Pons (tissue), 1 donor: ENCODE measurements at places on chromosomes 3 and 15.

DNA sequence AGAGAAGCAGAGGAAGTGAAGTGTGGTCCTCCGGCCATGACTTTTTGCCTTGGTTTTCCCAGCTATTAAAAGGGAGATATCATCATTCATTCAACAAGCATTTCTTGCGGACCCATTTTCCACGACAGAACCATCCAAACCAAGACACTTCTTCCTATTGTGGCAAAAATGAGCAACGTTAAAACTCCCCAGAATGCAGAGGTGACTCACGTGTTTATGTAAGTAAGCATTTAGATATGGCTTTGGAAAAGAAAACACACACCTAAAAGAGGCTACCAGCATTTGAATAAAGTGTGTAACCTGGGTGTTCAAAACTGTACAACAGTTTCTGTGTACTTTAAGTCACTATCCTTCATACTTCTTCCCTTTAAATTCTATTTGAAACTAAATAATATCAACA, 181.3 kb downstream of the RORA start:
- DNase-seq: no peak

- no peak for DNase-seq
These were observed 31.2 kb downstream of the PCSK6 start for GRCh38 chr15:101458158-101458900.

- DNase-seq: no peak
These were observed 27.0 kb downstream of the OPA1 start for GRCh38 chr3:193620057-193620456.

DNA sequence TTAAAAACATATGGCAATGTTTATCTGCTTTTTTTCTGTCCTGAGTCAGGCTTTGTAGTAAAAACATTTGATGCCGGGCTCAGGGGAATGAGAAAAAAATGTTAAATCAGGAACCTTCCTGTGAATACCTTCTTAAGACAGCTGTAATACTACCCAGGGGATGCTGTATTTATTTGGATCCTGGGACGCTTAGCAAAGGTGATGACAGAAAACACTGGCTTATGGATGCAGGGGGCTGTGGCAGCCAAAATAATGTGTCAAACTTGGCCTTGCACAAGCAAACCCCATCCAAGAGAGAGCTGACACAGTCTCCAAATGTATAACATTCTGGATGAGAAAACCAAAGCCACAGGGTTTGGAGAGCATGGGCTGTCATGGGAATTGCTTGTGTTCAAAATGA, 438.2 kb upstream of the PROK2 start:
- DNase-seq: no peak

DNA sequence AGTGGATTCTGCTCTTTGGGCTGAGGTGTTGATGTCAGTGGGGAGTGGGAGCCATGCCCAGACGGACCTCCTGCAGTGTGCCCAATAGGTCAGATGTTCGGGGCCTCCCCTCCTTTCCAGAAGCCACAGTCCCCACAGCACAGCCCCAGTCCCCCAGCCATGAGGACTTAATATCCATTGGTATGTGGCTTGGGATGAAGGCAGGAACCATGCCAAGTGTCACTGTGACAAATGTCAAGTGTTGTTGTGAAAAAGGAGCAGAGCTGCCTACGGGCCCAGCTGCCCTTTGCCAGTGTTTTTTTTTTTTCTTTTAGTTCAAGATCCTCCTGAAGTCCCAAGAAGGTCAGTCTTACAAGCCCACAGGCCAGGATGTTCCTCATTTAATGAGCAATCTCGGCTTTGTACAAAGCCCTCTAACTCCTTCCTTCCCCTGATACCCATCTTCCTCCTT, 12.2 kb downstream of the SEMA3G start:
- no peak for DNase-seq

- no peak for DNase-seq
These were observed 82.4 kb downstream of the OXSM start for GRCh38 chr3:25872200-25872877.

DNA sequence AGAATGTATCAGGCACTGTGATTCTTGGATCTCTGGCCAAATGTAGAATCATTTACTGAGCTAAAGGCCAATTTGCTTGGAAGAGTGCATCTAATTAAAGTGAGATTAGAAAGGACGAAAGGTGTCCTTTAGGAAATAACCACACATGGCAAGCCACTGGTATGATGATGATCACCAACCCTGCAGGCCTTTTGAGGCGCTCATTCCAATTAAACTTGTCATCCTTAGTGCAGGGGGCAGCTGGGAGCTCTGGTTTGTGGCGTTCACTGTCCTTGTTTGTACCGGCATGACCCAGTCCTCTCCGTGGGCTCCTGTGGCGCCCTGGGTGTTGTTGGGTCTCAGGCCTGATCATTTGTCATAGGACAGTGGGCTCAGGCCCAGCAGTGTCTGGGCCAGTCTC, 11.0 kb downstream of the LIMD1 start:
- no peak for DNase-seq

DNA sequence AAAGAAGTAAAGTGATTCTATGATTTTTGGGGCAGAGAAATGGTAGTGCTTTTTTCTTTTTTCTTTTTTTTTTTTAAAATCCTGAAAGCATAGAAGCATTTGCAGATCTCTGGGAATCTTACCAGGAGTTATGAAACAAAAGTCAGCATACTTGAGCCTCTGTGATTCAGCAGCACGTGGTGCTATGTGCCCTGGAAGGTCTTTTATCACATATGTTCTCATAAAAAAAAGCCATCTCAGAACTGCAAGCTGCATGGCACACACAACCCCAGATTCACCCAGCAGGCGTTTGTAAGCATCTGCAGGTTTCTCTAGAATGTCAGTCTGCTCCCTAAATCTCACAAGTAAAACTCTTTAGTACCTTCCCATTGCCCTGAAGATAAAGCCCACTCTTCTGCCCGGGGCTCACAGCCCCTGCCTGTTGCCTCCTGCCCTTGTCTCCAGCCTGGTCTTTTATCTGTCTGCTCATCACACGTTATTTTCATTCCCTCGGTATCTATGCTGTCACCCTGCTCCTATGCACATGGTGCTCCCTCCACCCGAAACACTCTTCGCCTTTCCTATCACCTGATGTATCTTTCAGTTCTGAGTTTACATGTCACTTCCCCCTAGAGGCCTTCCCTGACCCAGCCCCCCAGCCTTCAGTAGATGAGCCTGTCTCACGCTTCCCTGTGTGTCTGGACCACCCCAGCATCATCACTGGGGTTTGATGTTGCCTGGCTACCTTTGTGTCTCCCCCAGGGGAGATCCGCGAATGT, 72.4 kb downstream of the CHDH start:
- no peak for DNase-seq

DNA sequence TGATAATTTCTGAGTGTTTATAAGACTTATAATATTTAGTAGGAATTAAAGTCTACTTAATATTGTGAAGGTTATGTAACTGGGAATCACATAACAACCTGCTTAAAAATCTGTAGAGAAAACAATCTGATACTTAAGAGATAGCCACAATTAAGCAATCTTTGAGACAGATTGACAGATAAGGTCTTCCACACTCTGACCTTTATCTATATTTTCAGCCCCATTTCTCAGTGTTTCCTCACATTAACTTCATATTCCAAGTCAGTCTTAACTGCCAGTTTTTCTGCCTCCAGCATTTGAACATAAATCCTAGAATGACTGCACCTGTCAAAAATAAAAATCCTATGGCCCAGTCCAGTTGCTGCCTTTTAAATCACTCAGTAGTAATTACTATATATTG, 423.2 kb downstream of the PYDC2 start:
- no peak for DNase-seq

DNA sequence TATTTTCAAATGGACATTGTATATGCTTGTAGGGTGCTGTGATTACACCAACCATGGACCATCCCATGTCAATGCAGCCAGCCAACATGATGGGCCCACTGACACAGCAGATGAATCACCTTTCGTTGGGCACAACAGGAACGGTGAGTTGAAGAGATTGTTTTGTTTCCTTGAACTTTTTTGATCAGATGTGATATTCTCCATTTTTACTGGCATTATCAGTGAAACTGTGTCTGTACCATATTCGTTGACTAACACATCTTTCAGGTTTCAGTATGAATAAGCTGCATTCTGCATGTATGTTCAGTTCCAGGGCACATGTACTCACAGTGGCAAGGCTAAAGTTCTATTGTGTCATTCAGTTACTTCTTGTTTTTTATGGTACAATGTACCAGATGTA, 655.2 kb downstream of the RBMS3 start:
- DNase-seq: no peak

DNA sequence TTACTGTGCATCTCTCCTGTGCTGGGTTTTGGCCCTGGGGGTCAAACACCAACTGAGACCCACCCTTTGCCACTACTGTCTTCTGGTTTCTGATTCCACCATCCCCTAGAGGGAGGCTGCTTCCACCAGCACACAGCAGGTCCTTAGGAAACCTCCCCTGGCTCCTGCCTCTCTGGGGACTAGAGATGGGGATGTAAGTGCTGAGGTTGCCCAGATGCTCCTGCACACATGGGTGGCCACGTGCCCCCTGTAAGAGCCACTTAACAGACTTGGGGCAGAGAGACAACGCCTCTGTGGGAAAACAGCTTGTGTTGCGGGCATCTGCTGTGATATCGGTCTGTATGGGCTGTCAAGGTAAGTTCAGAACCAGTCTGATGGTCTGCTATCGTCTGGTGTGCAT, 83.4 kb downstream of the ATP2B2 start:
- no peak for DNase-seq

- DNase-seq: no peak
These were observed 2.1 kb downstream of the UBA5 start for GRCh38 chr3:132662212-132662611.

DNA sequence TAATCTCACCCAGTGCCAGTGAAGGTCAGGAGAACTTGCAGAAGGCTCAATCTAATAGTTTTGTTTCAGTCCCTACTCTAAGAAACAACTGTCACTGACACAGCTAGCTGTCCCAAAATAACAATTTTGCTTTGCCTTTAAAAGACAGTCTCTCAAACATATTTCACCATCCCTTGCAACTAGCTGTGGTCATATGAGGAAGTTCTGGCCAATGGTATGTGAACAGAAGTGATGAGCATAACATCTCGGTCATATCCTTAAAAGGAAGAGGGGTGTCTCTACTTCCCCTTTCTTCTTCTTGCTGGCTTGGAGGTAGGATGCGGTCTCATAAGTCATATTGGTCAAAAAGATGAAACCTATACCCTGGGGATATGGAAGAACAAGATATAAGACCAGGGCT, 198.1 kb downstream of the NEK10 start:
- DNase-seq: peak; percentile 8

DNA sequence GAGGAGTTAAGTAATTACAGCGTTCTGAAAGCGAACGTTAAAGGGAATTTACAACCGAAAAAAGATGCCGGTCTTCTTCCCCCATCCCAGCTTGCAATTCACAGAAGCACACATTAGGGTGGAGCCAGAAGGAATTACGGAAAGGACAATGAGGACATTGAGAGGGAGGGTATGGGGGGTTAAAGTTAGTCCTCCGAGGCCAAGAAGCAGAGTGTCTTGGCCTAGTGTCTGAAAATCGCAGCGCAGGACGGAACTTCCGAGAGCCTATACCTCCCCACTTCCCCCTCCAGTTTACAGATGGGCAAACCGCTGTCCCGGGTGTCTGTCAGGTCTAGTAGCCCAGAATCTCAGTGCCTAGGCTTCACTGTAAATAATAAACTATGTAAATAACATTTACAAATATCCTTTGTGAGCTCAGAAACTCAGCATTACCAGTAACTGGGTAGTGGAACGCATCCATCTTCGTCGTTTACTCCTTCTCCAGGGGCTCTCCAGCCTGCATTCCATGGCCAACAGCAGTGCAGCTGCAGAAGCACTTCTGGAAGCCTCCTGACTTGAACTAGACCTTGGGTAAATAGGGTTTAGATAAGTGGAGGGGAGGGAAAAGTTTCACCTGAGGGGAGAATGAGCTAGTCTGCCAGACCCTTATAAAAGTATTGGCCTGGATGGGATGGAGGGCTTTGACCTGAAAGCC, 922 bp downstream of the ADPRH start:
- peak; percentile 37 for DNase-seq

DNA sequence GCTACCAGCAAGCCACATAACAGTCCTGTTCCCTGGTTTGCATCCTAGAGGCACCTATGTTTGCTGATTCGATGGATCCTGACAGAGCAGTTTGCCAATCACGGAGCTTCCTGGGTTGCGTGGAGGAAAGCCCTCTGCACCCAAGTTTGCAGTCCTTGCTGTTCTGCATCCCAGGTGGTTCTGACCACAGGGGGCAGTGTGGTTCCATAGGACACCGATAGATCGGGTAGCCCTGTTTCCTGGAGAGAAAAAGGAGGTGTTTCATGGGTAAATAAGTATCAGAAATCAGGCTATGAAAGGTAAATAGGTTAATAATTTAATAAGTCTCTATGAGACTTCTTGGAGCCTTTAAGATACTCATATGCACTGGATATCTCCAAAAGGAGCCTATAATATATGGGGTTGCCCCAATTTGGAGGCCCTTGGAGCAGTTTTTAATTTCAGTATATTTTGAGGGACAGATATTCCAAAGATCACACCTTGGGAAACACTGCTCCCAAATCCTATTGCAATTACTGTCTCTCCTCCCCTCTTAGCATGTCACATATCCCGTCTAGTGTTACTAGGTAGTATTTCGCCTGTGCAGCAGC, 194.6 kb upstream of the TPM1 start:
- DNase-seq: peak; percentile 74

DNA sequence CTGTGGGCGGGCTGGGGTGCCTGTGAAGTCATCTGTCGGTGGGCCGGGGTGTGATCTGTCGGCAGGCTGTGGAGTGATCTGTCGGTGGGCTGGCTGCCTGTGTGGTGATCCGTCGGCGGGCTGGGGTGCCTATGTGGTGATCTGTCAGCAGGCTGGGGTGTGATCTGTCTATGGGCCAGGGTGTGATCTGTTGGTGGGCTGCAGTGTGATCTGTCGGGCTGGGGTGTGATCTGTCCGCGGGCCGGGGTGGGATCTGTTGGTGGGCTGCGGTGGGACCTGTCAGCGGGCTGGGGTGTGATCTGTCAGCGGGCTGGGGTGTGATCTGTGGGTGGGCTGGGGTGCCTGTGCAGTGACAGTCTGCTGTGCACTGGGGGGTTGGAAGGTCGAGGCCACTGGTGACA, 204.5 kb downstream of the XXYLT1 start:
- no peak for DNase-seq

DNA sequence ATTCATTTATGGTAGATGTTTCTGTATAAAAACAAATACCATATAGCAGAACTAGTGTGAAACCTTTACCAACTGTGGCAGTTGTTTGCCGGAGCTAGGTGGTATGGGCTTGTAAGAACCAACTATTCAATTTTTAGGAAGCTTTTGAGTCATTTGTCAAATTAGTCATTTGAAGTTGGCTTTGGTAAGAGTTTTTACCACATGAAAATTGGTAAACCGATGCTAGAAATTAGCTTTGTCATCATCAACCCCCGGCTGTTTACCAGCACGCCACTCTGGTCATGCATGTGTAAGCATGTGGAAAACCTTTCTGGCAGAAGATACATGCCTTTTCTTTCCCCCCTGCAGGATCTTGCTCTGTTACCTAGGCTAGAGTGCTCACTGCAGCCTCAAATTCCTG, 63.3 kb downstream of the IL1RAP start:
- DNase-seq: no peak

DNA sequence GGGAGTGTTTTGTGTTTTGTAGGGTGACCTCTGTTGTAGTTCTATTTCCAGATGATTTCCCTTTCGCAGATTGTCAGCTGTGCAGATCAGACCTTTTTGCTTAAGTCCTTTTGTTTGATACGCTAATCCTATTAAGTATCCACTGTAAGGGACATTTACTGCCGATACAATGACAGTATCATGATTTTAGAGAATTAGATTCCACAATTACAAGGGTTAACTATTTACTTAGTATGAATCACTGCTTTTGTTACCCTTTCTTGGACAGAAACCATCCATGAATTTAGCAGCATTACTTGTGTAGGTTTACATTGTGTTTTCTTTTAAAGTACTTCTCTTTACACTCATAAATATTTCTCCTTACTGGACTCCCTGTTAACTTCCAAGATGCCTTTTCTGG, 31.4 kb downstream of the ZNF662 start:
- DNase-seq: no peak

GRCh38 chr3:145357453-145357852, 803.5 kb downstream of the PLOD2 start:
- DNase-seq: no peak
